Activated T-helper 1 cell treated with anti-CD3 and anti-CD28 coated beads, Interleukin-12 subunit alpha, Interleukin-12 subunit beta, Interleukin-2, Interleukin-4 antibody, amounts not matched to agents 30 ng/mL and 10 ng/mL and 1 ng/mL, durations not matched to agents 14 hours and 24 hours and 36 hours (primary cell): ENCODE measurements at places on chromosomes 7 and 10. TPM values are rescaled to one million over a fixed set of nuclear protein-coding genes. Genes with fewer than 3 reads are reported as not detected.

GRCh38 chr10:2296179-2296891 lies 559.0 kb upstream of the ADARB2 start:
- no peak overlapping the region for H3K4me3 ChIP-seq
- no peak for DNase-seq
- H3K27ac ChIP-seq = no peak overlapping the region
- H3K4me1 ChIP-seq = no peaks in the 10 kb centered on the region
- H3K27me3 ChIP-seq = no peaks in the 10 kb centered on the region

DNA sequence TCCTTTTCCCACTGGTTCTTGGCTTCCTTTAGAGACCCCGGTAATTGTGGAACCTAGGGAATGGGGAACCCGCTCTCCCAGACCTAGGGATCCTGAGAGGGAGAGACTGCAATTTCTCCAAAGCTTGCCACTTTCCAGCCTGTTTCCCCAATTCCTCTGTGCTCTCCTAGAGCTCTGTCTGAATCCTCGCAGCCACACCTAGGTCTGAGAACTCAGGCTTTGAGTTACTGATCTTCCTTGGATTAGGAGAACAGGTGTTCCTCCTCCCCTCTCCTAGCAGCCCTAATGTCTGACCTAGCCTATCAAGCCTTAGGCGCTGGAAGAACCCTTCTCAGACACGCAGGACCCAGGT lies 20.0 kb downstream of the WNT8B start:
- peak overlapping the region; percentile 57 for H3K27ac ChIP-seq
- DNase-seq = no peak
- H3K36me3 ChIP-seq = peaks cover 27% of the 10 kb centered on the region
- H3K27me3 ChIP-seq = no peaks in the 10 kb centered on the region

GRCh38 chr7:150838965-150839650 lies 13.2 kb upstream of the AOC1 start:
- H3K36me3 ChIP-seq = no peaks in the 10 kb centered on the region
- H3K27me3 ChIP-seq = peaks cover 24% of the 10 kb centered on the region
- H3K4me3 ChIP-seq = no peak overlapping the region
- DNase-seq = no peak
- no peak overlapping the region for H3K27ac ChIP-seq

DNA sequence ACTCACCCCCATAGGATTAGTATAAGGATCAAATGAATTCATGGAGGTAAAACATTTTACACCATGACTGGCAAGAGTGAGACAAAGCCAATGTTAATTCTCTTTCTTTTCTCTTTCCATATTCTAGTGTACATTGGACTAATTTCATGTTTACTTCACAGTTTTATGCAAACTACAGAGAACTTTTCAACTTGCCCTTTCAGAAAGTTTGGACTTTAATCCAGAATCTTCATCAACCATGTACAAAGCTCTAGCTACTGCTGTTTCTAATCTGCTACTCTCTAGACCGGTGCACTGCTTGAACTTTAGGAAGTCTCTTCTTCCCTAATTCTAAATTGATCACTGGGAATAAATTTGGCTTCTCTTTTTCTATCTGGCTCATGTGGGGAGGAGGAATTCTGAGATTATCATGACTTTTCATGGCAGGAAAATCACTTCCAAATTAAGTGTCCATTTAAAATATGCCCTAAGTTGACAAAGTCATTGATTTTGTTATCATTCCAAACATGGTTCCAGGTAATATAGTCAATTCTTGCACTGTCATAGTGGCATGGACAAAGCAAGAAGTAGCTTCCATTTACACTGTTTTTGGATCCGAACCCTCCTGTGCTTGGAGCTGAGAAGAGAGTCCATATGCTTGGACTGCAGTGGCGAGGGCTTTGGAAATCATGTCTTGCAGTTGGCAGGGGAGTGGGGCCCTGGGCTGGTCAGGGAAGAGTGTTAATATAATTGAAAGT lies 903.3 kb downstream of the CCSER2 start:
- H3K4me3 ChIP-seq = no peak overlapping the region
- no peak overlapping the region for H3K27ac ChIP-seq
- peaks cover 2% of the 10 kb centered on the region for H3K27me3 ChIP-seq

DNA sequence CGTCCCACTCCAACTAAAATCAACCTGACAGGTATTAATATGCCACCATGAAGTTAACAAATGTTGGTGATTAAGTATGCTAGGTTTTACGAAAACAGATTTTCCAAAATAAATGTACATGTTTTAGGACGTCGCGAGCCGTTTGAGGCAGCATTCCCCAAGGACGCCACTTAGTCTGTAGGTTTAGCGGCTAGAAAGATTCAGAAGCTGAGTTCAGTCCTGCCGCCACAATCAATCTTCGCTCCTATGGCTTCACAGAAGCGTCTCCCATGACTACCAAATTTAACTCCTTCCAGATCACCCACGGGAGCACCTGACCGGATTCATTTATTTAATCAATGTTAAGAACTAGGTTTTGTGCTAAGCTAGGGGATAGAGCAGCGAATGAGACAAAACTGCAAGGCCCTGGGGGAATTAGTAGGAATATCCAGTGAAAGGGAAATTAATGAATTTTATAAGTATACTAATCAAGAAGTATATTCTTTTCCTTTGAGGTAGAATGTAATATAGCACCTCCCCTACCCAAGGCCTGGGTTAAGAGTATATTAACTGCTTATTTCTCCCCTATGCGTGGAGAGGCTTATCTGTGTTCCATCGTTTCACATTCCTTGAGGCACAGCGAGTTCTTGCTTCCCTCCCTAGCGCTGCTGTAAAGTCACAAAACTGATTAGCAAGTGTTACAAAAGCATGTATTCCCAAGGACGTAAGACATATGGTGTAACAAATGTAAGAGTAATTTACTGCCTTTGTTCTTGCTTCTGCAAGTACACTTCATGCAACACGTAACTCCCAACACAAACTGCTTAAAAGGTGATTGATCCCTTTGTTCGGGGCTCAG lies 994 bp upstream of the CYP51A1 start:
- H3K27ac ChIP-seq = peak overlapping the region; percentile 97
- DNase-seq = no peak
- peaks cover 44% of the 10 kb centered on the region for H3K4me1 ChIP-seq
- H3K27me3 ChIP-seq = no peaks in the 10 kb centered on the region
- peaks cover 17% of the 10 kb centered on the region for H3K36me3 ChIP-seq

GRCh38 chr10:71561003-71561574 lies 158.5 kb downstream of the C10orf105 start:
- H3K36me3 ChIP-seq = no peaks in the 10 kb centered on the region
- H3K27ac ChIP-seq = no peak overlapping the region
- peaks cover 20% of the 10 kb centered on the region for H3K27me3 ChIP-seq
- no peaks in the 10 kb centered on the region for H3K4me1 ChIP-seq
- no peak for DNase-seq
- H3K4me3 ChIP-seq = no peak overlapping the region

The CALCR gene
- total RNA-seq = not detected in 2 replicates

The SYT15B gene
- total RNA-seq = 0.15 and 0.23 TPM in 2 replicates

The NRAP gene
- total RNA-seq = not detected in 2 replicates

The SLIT1 gene
- 0.08 and 0.15 TPM in 2 replicates for total RNA-seq

The SLC18A3 gene
- not detected in 2 replicates for total RNA-seq

The GRM8 gene
- total RNA-seq = not detected in 2 replicates
